ENCODE measurements at places on chromosomes 7 and 10.

GRCh38 chr7:5322621-5323410, 40.1 kb downstream of the SLC29A4 start:
- no peak for DNase-seq

DNA sequence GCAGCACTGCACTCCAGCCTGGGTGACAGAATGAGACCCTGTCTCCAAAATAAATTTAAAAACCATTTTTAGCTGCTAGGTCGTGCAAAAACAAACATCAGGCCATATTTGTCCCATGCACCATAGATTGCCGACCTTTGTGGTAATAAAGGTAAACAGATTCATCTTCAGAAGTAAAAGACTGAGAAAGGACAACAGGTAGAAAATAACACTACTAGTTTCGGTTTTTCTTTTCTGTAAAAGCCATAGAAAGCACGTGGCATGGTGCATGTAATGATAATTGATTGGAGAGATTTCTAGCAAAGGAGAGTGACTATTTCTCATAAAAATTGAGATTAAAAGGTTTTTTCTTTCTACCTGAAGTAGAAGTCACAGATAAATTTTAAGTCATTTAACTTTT, 93.9 kb downstream of the DNAH11 start:
- no peak for DNase-seq

DNA sequence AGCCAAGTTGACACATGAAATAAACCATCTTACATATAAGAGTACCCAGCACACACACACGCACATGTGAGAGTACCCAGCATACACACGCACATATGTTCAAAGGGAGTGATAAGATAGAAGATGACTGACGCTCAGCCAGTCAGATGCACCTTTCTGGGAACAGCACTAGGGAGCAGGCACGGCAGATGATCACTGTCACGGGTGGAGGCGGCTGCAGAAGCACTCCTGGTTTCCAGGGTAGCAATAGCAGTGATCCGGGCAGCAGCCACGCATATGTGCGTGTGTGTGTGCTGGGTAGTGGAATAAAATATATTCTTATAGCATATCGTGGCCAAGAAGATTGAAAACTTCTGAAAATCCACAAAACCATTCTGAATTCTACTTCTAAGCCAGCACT, 85.8 kb upstream of the NAMPT start:
- DNase-seq, result no peak

GRCh38 chr7:17166824-17167379, 131.6 kb upstream of the AHR start:
- no peak for DNase-seq

Measured in stimulated activated CD4-positive, alpha-beta T cell treated with anti-CD3 and anti-CD28 coated beads, Interleukin-15, amount 100 ng/mL, for 1 hour (primary cell).